ENCODE measurements at places on chromosomes 6 and 20. TPM values are rescaled to one million over a fixed set of nuclear protein-coding genes. Genes with fewer than 3 reads are reported as not detected.

CD109 gene
- total RNA-seq, result 0.25 TPM

GFRAL gene
- total RNA-seq, result not detected

RBM24 gene
- total RNA-seq, result 1.3 TPM

ARHGAP40 gene
- 0.10 TPM for total RNA-seq

ARMH2 gene
- total RNA-seq, result not detected

NOX3 gene
- not detected for total RNA-seq

All from motor neuron (in vitro differentiated cells).